CD8-positive, alpha-beta memory T cell (primary cell): ENCODE measurements at places on chromosomes 1 and 21. TPM values are rescaled to one million over a fixed set of nuclear protein-coding genes. Genes with fewer than 3 reads are reported as not detected.

The FAM151A gene
- total RNA-seq, result not detected

The S100A9 gene
- total RNA-seq, result 2.3 TPM

The PLA2G5 gene
- not detected for total RNA-seq

The UBIAD1 gene
- 41.8 TPM for total RNA-seq

The BATF3 gene
- 159 TPM for total RNA-seq

The FCRL4 gene
- total RNA-seq, result not detected

The LRRC3 gene
- 0.90 TPM for total RNA-seq

The PRAMEF14 gene
- not detected for total RNA-seq

The TNNI3K gene
- total RNA-seq, result not detected

The GALNT2 gene
- total RNA-seq, result 69.0 TPM

The SPRR4 gene
- total RNA-seq, result not detected

The CASQ2 gene
- not detected for total RNA-seq

The TRAPPC10 gene
- total RNA-seq, result 50.0 TPM

The ARV1 gene
- total RNA-seq, result 21.4 TPM

The MDM4 gene
- 80.7 TPM for total RNA-seq

The BMP8B gene
- total RNA-seq, result 0.91 TPM

The AJAP1 gene
- total RNA-seq, result not detected

The PRAMEF26 gene
- total RNA-seq, result not detected

The OR2T29 gene
- not detected for total RNA-seq

The JAM2 gene
- total RNA-seq, result 1.2 TPM

The KIAA1614 gene
- 0.22 TPM for total RNA-seq

The LORICRIN gene
- total RNA-seq, result not detected

The ITGB2 gene
- total RNA-seq, result 165 TPM

The LAX1 gene
- total RNA-seq, result 32.4 TPM

The SMG5 gene
- total RNA-seq, result 110 TPM

The ERICH3 gene
- not detected for total RNA-seq

The GABRD gene
- total RNA-seq, result not detected

The MSH4 gene
- total RNA-seq, result 0.50 TPM

The SLAMF7 gene
- total RNA-seq, result 97.4 TPM

The NR5A2 gene
- not detected for total RNA-seq

The KIF21B gene
- total RNA-seq, result 37.6 TPM

The GATAD2B gene
- total RNA-seq, result 64.9 TPM

The MATN1 gene
- 0.91 TPM for total RNA-seq

The XCL1 gene
- total RNA-seq, result 258 TPM

The ITLN2 gene
- total RNA-seq, result not detected

The PDPN gene
- 0.20 TPM for total RNA-seq

The PIK3R3 gene
- total RNA-seq, result 4.7 TPM

The CLIC6 gene
- total RNA-seq, result 0.37 TPM

The RGSL1 gene
- total RNA-seq, result not detected

The B3GALT2 gene
- total RNA-seq, result 2.4 TPM

The ATP1A2 gene
- total RNA-seq, result not detected

The HHIPL2 gene
- total RNA-seq, result 0.28 TPM
